ENCODE measurements at places on chromosomes 1 and 21.

DNA sequence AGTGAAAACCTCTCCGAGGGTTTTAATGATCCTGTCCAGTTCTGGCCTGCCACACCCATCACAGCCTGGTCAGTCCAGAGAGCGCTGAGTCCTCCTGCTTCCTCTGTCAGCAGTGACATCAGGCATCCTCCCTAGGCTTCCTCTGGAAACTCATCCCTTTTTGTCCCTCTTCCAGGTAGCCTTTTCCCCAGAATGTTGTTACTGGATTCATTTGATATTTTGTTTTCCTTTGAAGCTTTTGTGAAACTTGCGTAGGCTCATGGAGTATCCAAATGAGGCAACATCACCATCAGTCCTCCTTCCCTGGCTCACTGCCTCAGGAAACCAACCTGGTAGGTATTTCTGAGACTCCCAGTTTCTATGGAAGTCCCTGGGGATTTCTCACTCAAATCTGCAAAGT lies 27.0 kb upstream of the IGSF3 start:
- H3K4me1 ChIP-seq, result no peaks in the 10 kb centered on the region
- H3K27ac ChIP-seq, result no peak overlapping the region
- no peaks in the 10 kb centered on the region for H3K36me3 ChIP-seq
- no peak for DNase-seq

- no peak overlapping the region for H3K27ac ChIP-seq
- no peak overlapping the region for H3K4me3 ChIP-seq
- H3K36me3 ChIP-seq, result peaks cover 3% of the 10 kb centered on the region
- no peaks in the 10 kb centered on the region for H3K27me3 ChIP-seq
- DNase-seq, result no peak
Measured at GRCh38 chr1:245870698-245871097, 636.4 kb downstream of the SMYD3 start.

- H3K4me1 ChIP-seq, result peaks cover 25% of the 10 kb centered on the region
- H3K27me3 ChIP-seq, result peaks cover 91% of the 10 kb centered on the region
- DNase-seq, result no peak
- no peaks in the 10 kb centered on the region for H3K36me3 ChIP-seq
Measured at GRCh38 chr1:165353731-165354671, 2.5 kb downstream of the LMX1A start.

- H3K4me1 ChIP-seq, result no peaks in the 10 kb centered on the region
- H3K4me3 ChIP-seq, result no peak overlapping the region
Measured at GRCh38 chr1:242199776-242200458, 201.0 kb upstream of the MAP1LC3C start.

DNA sequence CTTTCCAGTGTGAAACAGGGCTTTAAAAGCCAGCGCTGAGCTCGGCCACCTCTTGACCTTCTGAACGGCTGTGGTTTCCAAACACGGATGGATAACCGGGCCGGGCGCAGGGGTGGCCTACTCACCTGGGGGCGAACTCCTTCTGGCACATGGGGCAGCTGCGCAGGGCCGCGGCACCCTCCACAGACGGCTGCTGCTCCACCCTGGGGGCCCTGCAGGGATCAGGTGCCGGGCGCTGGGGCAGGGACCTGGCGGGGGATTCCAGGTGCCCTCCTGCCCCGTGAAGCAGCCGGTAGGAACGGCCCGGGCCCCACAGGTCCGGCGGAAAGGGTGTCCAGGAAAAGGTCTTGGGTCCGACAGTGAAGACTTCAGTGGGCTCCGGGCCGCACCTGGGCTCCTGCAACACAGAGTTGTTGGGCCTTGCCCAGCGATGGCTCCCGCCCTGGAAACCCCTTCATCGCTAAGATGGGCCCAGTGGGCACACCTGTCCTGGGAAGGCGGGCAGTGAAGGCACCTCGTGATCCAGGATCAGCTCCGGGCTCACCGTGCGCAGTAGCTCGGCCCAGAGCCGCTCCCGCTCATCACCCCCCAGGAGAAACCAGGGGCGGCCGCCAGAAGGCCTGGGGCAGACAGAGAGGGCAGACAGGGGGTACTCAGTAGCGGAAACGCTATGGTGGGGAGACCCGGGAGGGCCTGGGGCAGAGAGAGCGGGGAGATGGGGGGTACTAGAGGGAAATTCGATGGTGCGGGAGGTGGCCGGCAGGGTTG lies 874 bp downstream of the FAAP20 start:
- peak overlapping the region; percentile 77 for H3K27ac ChIP-seq
- no peaks in the 10 kb centered on the region for H3K27me3 ChIP-seq
- peak overlapping the region; percentile 80 for H3K4me3 ChIP-seq
- H3K4me1 ChIP-seq, result peaks cover 39% of the 10 kb centered on the region

DNA sequence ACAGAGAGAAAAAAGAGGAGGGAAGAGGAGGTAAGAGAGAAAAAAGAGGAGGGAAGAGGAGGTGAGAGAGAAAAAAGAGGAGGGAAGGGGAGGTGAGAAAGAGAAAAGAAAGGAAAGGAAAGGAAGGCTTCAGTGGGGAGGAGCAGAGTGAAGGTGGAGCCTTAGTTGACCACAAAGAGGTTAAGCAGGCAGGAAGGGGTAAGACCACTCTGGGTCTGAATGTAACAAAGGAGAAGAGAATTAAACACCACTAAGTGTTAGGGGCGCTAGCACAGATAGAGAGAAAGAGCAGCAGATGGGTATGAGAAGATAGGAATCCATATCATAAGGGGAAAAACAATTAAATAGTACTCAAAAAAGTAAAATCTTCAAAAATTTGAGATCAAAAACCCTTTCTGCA lies 6.6 kb downstream of the PTPN14 start:
- no peak overlapping the region for H3K4me3 ChIP-seq
- H3K4me1 ChIP-seq, result no peaks in the 10 kb centered on the region
- no peak for DNase-seq

DNA sequence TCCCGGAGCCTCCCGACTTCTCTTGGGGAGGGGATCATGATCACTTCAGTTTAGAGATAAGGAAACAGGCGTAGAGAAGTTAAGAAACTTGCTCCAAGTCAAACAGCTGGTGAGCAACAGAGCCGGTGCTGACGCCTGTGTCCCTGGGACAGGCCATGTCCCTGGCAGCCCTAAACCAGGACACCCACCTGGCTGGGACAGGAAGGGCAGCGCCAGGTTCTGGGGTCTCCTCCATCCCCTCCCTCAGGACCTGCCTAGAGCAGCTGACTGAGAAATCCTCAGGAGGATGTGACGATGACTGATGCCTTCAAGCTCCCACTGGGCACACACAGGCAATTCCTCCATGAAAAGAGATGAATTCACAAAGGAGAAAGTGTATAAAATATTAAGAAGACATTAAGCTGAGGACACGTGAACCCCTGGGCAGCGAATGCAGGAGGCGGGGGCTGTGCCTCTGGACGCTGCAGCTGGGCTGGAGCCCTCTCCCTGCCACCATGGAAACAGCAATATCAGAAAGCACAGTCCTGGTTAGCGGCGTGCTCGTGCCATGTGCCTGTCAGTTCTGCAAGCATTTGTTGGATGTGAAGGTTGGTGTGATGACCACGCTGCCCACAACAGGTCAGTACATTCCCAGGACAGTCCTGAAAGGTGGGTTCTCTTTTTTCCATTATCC lies 40.1 kb upstream of the C1orf174 start:
- no peak overlapping the region for H3K4me3 ChIP-seq
- no peak overlapping the region for H3K27ac ChIP-seq
- H3K36me3 ChIP-seq, result no peaks in the 10 kb centered on the region
- DNase-seq, result no peak
- H3K4me1 ChIP-seq, result no peaks in the 10 kb centered on the region

DNA sequence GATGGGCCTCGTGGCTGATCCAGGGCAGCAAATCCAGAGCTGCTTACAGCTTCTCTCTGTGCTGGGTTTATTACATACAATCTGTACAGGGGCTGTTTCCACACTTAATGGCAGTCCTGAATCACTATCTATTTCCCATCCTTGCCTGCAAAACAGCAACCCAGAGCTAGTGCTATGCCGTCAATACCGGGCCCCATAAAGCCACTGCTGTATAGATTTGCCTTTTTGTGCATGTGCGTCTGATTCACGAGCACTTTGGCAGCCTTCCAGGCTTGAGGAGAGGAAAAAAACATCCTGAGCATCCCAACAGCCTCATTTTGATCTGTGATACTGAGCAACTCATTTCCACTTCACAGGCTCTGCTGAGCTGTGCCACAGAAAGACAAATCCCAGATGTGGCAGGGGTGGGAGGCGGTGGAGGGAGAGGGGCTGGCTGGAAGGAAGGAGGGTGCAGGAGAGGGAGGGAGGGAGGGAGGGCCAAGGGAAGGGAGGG lies 65.2 kb upstream of the TARBP1 start:
- H3K27ac ChIP-seq, result peak overlapping the region; percentile 55
- DNase-seq, result peak; percentile 52
- no peaks in the 10 kb centered on the region for H3K27me3 ChIP-seq
- H3K36me3 ChIP-seq, result no peaks in the 10 kb centered on the region
- H3K4me3 ChIP-seq, result peak overlapping the region; percentile 21
